Caudate nucleus (tissue), 63 donors: ENCODE measurements at places on chromosomes 7 and 10.

GRCh38 chr10:47401874-47402640 lies 18.0 kb upstream of the ZNF488 start:
- DNase-seq = no peak

- no peak for DNase-seq
These were observed 29.3 kb upstream of the ERCC6 start for GRCh38 chr10:49568235-49568634.

GRCh38 chr10:79351332-79351731 lies 4.1 kb downstream of the PPIF start:
- no peak for DNase-seq

- DNase-seq = no peak
These were observed 81.5 kb upstream of the SYPL1 start for GRCh38 chr7:106193661-106194060.

- DNase-seq = peak; percentile 46
These were observed 128.1 kb upstream of the FAM20C start for GRCh38 chr7:64098-64915.

DNA sequence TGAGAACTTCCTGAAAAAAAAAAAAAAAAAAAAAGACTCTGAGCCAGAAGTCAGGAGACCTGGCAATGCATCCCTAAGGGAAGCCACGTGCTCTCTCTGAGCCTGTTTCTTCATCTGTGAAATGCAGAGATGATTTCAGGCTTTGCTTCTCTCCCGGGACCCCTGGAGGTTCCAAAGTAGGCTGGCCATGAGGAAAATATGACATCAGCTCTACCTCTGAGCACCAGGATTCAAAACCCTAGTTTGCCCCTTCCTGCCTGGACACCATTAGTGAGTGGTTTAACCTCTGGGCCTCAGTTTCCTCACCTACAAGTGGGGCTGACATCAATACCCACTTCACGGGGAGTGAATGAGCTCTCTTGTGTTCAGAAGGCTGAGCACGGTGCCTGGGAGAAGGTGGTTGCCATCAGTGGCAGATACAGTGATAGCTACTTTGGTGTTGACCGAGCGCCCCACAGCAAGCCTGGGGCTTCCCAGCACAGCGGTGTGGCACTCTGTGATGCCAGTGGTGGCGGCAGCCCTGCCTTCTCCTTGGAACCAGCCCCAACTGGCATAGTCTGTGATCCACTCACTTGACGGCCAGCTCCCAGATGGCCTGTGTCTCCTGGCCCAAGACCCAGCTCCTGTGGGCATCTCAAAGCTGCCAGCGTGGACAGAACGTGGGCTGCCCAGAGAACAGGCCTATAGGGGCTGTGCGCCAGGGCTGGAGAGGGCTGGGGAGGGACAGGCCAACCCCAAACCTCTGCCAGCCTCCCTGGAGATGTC lies 153.1 kb upstream of the UNC5B start:
- DNase-seq = no peak
